ENCODE measurements at places on chromosomes 16 and 17.

GRCh38 chr16:57357330-57358085, 1.1 kb upstream of the CCL22 start:
- no peak for DNase-seq

DNA sequence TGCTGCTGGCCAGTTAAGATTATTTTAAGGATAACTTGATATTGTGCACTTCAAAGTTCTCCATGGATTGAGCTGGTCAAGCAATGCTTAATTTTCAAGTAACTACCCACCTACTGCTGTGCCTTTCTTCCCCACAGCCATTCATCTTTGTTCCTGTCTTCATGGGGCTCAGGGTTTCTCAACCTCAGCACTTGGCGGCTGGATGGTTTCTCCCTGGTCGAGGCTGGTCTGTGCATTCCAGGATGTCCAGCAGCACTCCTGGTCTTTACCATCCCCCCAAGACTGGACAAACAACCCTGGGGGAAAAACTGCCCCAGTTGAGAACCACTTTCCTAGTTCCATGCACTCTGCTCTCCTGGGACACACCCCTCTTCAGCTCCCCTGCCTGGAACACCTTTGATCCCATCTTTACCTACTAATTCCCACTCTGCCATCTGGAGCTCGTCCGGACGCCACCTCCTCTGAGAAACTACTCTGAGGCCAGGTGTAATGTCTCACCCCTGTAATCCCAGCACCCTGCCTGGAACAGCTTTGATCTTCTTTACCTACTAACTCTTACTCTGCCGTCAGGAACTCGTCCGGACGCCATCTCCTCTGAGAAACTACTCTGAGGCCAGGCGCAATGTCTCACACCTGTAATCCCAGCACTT, 81.5 kb downstream of the NXN start:
- DNase-seq = no peak

- no peak for DNase-seq
These were observed 82.3 kb downstream of the FOXL1 start for GRCh38 chr16:86660623-86661022.

GRCh38 chr17:82973456-82974135, 105.8 kb upstream of the METRNL start:
- no peak for DNase-seq

DNA sequence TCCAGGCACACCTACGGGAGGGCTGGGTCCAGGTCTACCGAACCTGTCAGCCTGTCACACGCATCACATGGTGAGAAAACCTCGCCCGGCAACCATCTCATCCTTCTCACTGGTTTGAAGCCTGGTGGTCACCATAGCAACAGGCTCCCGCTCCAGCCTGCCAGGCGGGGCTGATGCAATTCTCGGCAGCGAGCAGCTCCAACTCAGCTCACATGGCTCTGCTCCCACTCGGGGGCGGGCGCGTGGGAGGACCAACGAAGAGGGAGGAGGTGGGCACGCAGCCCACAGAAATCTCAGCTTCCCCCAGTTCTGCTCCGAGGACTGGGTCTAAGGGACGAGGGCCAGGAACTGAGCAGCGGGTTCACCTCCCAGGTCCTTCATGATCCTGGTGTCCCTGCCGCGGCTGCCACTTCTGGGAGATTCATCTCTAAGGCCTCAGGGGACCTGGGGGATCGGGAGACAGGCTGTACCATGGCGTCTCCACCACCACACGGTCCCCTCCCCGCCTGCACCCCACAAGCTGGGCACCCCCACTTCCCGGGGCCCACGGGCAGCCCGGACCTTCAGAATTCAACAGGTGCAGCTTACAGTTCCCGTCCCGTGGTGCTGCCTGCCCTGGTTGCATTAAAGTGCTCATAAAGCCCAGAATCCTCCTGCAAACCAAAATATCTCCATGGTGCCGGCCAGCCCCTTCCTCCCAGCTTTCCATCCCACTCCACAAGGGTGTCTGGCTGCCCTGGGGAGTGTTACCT, 25.8 kb downstream of the ABR start:
- no peak for DNase-seq

DNA sequence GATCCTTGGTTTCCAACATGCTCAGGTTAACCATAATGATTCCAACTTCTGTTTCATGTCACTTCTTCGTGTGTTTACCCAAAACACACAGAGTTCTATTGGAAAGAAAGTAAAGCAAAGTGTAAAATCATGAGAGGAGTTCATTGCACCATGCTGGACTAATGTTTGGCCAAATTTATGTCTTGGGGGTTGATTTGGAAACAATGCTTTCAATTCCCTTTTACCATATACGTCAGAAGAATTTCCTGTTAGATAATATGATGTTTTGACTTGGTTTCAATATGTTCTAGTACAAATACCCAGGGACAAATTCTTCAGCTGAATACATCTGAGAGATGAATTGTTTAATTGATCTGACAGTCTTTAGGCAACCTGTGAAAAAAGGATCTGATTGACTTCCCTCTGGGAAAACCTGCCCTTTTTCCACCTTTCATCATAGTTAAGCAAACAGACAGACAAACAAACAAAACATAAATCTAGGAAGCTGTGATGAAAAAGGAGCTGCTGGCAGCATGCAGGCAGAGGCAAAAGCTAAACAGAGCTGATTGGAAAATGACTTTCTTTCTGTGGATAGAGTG, 26.0 kb upstream of the MPHOSPH6 start:
- DNase-seq = no peak

DNA sequence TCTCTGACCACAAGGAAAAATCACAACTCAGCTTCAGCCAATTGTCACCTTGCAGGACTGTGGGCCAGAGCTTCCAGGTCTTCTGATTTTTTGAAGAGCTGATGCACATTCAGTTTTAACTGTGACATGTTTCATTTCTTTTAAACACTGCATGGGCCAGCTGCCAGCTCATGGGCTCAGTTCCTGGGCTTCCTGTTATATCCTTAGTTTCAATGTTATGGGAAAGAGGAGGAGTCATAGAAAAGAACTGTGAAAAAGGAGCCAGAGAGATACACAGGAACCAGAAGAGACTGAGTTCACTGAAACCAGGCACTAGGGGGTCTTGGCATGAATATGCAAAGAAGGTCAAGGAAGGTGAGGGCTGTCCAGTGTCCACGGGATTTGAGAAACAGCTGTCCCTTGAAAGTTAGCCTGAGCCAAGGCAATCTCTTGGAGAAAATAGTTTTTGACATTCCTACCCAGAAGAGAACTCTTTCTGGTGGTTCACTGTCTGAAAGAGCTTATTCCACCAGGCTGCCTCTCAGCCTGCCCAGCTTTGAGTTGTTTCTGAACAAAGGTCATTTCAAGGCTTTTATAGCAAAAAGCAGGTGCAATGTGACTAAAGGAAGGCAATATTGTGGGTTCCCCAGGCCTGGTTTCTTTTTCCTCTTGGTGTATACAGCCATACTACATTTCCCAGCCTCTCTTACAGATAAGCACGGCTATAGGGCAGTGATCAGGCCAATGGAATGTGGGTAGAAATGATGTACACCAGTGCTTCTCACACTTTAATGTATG, 10.5 kb downstream of the PDILT start:
- no peak for DNase-seq

DNA sequence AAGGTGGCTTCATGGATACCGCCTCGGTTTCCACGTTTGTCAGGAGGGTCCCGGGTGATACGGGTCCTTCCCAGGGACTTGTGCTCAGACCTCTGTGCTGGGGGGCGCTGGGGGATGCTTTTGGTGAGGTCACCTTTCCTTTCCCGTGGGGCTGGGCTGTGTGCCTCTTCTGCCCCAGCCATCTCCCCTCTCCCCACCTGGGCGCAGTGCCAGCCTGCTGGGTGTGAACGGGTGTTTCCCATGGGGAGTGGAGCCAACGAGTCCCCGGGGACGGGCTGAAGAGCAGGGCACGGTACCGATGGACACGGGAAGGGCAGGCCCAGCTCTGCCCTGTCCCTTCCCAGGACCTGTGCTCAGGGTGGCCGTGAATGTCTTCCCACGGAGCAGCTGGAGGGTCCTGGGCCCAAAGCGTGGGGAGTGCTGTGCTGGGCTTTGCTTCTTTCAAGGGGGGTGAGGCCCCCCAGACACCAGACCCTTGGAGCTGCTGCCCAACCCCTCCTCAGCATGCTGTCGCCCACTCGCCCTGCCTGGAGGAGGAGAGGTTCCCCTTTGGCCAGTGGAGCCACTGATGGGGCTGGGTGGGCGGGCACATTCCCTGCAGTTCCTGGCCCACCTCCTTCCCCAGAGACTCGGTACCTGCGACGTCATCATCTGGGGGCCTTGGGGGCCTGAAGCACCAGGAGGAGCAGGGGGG, 15.5 kb downstream of the TELO2 start:
- no peak for DNase-seq

DNA sequence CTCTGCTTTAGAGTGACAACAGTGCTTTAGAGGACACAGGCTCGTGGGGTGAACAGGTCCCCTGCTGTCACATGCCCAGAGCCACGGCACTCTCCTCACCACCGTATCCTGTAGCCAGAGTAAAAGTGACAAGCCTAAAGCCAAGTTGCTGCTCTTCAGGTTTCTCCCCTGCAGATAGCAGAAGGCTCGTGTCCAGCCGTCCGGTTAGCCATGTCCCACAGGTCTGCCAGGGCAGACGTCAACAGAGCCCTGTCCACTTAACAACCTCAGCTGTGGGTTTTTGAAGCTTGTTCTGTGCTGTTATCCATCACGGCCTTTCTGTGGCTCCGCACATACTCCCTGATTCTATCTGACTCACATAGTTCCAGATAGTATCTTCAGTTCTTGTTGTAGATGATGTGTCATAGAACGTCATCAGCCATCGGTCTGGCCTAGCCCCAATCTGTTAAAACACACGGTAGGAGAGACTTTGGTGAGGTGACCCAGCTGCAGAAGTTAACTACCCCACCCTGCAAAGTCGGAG, 100.7 kb downstream of the SOCS1 start:
- no peak for DNase-seq

DNA sequence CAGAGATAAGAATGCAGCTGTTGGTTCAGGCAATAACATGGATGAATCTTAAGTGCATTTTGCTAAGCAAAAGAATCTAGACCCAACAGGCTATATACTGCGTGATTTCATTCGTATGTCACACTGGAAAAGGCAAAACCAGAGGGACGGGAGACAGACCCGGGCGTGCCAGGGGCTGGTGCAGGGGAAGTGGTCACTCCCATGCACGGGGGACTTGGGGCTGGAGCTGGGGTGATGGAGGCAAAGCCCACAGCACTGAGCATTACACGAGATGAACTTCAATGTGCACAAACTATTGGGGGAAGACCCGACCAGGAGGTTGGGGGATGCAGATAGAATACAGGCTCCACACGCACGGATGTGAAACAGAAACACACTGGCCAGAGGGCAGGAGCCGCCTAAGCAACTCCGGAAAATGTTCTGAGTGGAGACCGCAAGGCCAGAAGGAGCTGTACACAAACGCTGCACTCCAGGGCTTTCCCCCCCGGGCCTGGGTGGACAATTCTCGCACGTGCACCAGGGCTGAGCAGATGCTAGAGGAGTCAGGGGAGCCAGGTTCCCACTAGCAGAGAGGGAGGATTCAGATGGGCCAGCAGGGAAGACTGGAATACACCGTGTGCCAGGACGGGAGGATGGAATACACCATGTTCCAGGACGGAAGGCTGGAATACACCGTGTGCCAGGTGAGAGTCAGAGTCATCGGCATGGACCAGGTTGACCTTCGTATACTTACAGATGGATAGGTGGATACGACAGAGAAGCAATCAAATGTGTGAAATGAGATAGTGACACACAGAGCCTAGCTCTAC, 11.3 kb downstream of the LMF1 start:
- DNase-seq = no peak

DNA sequence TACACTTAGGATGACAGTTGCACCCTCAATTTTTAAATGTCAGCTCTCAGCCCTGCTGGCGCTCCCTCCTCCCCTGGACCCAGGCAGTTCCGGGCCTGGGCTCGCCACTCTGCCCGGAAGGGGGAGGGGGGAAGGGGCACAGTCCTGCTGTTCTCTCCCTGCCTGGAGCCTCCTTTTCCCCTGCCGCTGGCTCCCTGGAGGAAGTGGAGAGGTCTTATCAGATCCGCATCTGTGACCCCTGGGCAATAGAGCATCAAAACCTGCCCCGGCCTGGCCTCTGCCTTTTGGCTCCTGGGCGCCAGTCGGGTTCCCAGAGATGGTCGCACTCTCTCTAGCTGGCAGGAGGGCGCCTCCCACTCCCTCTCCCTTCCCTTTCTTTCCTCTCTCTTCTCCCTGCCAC, 149.3 kb downstream of the IRF8 start:
- no peak for DNase-seq

GRCh38 chr17:30321314-30321713, 12.5 kb downstream of the TMIGD1 start:
- DNase-seq = no peak
